ENCODE measurements at places on chromosomes 5 and 9.

- no peak for DNase-seq
Measured at GRCh38 chr9:70859694-70860093, 261.7 kb downstream of the TRPM3 start.

GRCh38 chr5:154262342-154262741 lies 71.8 kb downstream of the GALNT10 start:
- no peak for DNase-seq

DNA sequence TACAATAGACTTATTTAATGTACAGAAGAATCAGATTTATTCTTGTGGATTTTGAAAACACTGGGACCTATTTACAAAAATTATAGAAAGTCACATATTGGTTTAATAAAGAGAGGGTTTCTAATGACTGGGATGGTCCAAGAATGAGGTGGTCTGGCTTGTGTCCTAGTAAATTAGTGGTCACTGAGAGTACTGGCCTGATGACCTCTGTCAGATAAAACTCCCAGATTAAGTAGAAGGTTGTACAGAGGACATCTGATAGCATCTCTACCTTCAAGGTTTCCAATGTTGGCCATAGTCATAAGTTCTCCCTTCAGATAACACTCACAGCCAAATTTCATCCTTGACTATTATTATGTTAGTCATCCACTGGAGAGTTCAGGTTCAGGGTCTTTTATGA lies 692.9 kb downstream of the MTRR start:
- DNase-seq = no peak

- DNase-seq = peak; percentile 93
Measured at GRCh38 chr5:73387601-73388305, 60.8 kb downstream of the FOXD1 start.

DNA sequence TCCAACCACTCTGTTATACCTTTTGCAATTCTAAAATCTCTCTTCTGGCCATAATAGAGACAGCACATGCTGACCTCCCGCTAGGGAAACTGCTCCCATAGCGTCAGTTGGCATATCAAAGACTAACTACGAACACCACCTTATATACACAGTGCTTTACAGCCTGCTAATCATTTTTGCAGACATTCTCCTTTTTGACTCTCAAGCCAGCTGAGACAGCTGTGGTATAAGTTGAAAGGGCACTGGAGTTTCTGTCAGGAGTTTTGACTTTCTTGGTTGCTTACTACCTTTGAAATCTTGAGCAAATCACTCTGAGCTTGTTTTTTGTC lies 160.2 kb upstream of the TBCA start:
- no peak for DNase-seq

DNA sequence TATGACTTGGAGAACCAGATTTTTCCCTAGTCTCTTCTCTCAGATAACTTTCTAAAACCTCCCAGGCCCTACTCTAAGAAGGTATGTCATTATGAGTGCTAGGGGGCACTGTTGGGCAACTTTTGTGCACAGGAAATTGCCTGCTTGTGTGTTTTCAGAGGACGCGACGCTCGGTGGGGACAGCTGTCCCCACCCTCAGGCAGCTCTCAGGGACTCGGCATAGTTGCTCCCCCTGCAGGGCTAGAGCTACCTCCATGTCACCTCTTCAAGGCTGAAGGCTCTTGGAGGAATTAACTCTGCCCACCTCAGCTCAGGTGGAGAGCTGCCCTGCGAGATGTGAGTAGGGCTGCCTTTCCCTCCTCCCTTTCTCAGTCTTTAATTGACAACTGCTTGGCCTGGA lies 10.2 kb upstream of the TIFAB start:
- DNase-seq = peak; percentile 97

- no peak for DNase-seq
Measured at GRCh38 chr5:91058575-91058974, 324.5 kb downstream of the ARRDC3 start.

GRCh38 chr9:136103651-136104487 lies 8.8 kb upstream of the NACC2 start:
- DNase-seq = no peak

- DNase-seq = no peak
Measured at GRCh38 chr9:134983506-134984371, 66.0 kb upstream of the FCN1 start.

- DNase-seq = peak; percentile 5
Measured at GRCh38 chr5:120258123-120258522, 206.0 kb upstream of the PRR16 start.

DNA sequence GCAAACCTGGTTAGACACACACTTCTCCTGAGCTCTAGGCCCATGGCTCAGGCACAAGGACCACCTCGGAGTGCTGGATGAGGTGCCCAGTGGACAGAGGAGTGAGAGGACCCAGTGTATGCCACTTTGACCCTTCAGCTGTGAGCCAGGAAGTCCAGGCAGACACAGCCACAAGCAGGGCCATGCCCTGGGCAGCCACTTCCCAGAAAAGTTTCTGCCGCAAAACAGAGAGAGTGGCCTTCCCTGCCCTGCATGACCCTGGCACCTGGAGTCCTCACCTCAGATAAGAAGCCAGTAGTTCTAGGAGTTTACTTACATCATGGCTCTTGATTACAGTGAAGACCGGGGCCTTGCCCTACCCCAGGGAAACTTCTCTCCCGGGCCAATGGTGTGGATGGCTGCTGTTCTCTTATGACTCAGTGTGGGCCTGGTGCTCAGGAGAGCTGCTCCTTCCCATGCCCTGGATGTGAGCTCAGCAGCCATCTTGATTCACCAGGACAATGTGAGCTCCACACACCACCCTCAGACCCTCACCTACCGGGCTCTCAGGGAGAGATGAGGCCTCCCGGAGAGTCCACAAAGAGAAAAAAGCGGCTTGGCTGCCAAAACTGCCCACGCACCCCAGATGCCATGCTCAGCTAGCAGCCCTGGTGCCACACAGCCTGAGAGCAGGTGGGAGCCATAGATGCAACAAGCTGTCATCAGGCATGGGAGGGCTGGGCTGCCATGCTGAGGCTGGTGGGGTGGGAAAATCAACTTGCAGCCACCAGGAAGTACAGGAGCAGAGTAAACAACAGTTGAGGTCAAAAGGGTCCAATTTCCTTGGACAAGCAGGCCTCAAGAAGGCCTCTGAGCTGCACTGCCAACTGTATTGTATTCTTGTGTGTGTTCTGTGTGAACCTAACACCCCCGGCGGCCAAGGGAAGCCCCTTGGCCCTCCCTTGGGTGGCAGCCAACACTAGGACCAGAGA lies 11.7 kb upstream of the IRF1 start:
- no peak for DNase-seq

- DNase-seq = no peak
Measured at GRCh38 chr5:180790524-180790923, 12.1 kb downstream of the MGAT1 start.

DNA sequence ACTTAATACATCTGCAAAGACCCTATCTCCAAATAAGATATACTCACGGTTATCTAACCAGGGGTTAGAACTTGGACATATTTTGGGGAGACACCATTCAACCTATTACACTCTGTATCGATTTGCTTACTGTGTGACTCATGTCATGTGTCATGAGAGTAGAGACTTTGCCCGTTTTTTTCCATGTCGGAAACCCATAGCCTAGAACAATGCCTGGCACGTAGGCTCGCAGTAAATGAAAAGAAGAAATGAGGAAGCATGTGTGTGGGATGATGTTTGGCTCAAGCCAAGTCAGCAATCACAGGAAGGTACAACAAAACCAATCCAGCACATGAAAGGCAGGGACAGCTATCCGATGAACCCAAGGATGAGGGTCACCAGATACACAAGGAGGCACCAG lies 94.6 kb upstream of the DNAH5 start:
- no peak for DNase-seq

- DNase-seq = no peak
Measured at GRCh38 chr9:121763561-121764370, 112.3 kb downstream of the DAB2IP start.

GRCh38 chr5:79456890-79457583 lies 56.9 kb downstream of the HOMER1 start:
- DNase-seq = no peak

GRCh38 chr5:179422908-179423481 lies 77.7 kb upstream of the ADAMTS2 start:
- DNase-seq = no peak

DNA sequence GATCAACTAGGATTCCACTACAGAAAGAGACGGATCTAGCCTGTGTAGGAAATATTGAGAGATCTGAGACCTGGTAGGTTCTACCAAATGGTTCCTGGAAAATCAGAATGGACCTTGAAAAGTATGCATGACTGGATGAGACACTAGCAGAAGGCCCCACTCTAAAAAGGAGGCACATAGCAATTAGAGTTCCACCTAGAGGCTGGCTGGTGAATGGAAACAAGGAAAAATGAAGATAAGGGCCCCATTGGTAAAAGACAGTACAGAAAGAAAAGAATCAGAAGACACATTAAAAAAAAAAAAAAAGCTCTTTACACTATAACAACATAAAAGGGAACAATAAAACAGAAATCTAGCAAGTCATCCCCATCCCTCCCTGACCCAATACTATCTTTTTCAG lies 518.5 kb downstream of the NR2F1-AS1 start:
- no peak for DNase-seq

DNA sequence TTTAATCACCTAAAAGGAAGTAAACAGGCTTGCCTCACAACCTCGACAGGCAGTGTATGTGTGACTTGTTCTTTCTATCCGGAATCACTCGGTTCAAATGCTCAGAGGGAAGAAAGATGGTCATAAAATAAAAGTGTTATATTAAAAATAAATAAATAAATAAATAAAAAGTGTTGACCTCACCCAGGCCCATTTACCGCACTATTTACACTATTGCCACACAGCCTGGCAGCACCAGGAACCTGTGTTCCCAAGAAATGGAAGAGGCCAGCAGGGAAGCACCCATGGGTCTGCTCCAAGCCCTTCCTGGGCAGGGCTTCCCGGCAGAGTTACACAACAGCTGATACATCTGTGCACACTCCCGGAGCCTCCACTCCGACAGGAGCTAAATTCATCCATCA lies 127.9 kb downstream of the EFNA5 start:
- DNase-seq = no peak

DNA sequence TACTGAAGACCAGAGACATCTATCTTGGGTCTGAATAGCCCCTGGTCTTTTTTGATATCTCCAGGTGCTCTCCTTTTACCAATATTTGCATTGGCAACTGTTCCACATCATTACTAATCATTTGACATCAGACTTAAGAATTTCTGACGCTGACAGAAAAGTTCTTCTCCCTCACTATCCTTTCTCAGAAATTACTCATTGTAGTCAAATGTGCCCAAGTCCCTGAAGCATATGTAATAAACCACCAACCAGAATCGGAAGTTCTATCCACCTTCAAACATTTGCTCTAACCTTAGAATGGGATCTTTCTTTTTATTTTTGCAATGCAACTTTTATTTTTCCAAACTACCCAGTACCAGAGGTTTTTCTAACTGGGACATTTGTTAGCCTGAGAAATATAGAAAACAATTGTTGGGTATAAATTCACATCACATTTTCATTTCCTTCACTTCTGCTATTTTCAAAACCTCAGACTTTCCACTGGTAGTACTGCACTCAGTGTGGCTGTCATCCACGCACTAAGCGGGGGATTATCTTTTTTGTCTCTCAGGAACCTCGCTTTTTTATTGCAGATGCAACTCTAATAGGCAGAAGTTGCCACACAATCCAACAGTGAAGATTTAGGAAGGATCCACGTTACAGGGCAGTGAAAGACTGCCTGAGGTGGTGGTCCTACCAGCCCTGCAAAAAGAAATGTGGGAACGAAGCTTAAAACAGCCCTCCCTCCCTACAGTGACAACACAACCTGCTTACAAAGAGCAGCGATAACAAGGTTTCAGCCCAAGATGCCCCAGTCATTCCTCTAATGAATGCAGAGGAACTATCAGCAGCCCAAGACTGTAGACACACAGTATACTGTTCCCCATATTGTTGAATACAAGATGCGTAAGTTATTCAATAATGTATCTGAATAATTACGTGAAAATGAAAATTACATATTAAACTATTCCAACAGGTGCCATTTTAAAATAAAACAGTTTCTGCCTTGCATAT lies 201.2 kb downstream of the EBF1 start:
- DNase-seq = no peak

GRCh38 chr9:28127101-28127500 lies 553.8 kb upstream of the C9orf72 start:
- no peak for DNase-seq

GRCh38 chr5:145497052-145497451 lies 338.1 kb downstream of the PRELID2 start:
- no peak for DNase-seq

DNA sequence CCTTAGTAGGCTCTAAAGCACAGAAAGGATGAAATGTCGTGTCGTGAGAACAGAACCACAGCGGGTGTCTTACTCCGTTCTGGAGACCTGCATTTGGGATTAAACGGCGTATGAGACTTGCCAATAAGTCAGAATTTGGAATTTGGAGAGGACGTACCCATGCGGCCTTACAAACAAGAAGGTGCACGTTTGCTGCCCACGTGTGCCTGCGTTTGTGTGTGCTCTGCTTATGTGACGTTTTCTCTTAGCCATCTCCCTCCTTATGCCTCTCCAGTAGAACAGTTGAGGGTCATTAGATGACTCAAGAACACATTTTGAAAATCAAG lies 171.6 kb upstream of the OTULINL start:
- no peak for DNase-seq

- DNase-seq = no peak
Measured at GRCh38 chr9:124137009-124137943, 120.5 kb upstream of the NEK6 start.

DNA sequence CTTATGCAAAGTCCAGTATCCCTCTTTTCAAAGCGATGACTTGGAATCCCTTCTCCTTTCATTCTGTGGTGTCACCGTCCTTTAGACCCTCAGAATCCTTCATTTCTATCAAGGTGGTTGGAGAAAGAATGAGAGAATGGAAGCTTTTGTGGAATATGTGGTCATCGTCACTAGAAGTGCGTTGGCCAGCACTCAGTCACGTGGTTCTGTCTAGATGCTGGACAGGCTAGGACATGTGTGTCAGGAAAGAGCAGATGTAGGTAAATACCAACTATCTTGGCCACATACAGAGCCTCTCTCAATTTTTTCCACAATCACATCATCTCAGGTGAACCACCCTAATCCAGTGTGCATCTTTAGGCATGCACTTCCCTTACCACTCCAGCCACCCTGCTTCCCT lies 206.0 kb downstream of the ARRDC3 start:
- DNase-seq = no peak

GRCh38 chr5:108334225-108334624 lies 47.7 kb downstream of the FBXL17 start:
- DNase-seq = no peak

DNA sequence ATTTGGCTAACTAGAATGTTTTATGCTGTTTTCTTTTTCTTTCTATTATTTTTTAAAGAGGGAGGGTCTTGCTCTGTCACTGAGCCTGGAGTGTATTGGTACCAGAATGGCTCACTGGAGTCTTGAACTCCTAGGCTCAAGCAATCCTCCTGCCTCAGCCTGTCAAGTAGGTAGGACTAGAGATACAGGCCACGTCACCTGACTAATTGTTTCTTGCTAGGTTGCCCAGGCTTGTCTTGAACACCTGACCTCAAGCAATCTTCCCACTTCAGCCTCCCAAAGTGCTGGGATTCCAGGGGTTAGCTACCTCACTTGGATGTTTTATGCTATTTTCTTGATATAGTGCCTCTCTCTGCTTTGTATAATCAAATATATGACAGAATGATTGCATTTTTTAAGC lies 166.2 kb downstream of the AOPEP start:
- DNase-seq = no peak

Data from common myeloid progenitor, CD34-positive (primary cell).